ENCODE measurements at places on chromosomes 7 and 10.
A peak's percentile ranks its signal among the peaks of the same experiment; 100 is the strongest.

DNA sequence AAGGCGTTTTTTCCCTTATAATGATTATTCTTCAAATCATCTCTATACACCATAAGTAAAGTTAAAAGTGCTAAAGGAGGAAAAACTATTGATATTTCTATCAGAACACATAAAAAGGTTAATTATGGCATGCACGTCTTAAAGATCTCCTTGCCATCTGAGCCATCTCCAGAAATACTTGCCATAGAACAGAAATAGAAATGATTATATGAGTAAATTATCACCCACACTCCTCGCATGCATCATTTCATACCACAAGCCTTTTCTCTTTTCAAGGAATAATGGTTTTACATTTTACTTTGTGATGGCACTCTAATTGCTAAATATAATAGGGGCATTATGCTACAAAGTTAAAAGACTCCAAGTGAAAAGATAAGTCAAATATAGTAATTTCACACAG lies 55.7 kb upstream of the GLCCI1 start:
- no peak for DNase-seq

- no peak for DNase-seq
These were observed 158.4 kb downstream of the AOAH start for GRCh38 chr7:36565792-36566356.

GRCh38 chr10:49356181-49356580 lies 39.7 kb downstream of the DRGX start:
- DNase-seq: no peak

DNA sequence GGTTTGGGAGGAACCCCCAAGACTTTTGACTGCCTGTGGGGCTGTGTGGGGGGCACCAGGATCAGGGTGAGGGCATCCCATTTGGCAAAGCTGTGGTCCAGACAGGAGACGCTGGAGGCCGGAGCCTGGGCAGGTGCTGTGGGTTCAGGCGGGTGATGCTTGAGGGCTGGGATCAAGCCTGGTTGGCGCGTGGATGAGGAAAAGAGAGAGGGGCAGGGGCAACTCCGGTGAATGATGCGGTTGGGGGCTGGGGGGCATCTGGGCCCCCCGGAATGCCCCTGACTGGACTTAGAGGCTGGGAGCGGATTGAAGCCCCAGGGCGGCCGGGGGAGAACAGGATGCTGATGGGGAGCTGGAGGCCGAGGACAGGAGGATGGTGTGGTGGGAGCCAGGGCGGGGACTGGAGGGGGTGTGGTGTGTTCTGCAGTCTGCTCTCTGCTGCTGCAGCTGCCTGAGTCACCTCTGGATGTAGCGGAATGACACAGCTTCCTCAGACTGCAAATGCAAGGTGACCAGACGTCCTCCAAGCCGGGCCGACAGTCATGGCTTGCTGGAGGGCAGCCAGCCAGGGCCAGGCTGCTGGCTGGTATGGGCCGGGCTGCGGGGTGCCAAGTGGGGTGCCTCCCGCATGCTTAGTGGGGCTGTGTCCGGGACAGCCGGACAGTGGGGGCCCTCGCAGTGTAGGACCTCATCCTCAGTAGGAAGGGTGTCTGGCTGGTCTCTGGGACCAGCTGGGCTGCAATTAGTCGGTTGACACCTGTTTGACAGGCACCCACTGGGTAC lies 3.2 kb downstream of the MAFK start:
- DNase-seq: peak; percentile 41

DNA sequence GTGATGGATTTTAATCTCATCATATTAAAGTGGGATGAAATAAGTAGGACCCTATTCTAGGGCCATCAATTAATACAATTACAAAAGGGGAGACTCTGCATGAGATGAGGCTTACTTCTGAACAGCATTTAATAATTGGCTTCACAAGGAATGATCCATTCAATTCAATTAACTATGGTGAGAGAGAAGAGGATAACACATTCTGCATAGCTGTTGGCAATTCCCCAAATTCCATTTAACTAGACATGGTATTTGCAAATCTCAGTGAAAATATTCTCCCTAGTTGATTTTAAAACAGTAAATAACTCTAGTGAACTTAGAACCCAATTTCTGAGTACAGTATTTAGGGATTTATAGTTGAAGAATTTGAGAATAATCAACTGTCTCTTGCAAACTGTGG lies 145.3 kb downstream of the NOC3L start:
- DNase-seq: no peak

DNA sequence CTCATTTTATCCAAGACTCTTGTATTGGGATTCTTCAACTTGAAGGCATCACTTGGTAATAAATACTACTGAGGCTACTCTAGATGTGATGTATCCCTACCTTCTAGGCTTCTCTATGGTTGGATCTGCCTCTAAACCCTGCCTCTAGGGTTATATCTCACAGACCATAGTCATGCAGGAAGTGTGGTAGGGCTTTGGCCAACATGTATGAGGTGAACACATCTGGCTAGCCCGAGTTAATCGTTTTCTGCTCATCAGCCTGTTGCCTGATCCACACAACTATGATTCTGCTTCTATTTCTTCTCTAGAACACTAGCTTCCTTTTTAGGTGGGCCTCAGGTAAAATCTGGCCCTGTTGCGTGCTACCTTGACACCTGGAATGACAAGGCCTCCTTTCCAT lies 78.7 kb upstream of the NME8 start:
- DNase-seq: no peak

- no peak for DNase-seq
These were observed 328.5 kb downstream of the ADARB2 start for GRCh38 chr10:1408651-1409367.

Measured in fibroblast of the conjunctiva (primary cell).